Activated CD8-positive, alpha-beta T cell treated with anti-CD3 and anti-CD28 coated beads for 36 hours (primary cell): ENCODE measurements at places on chromosomes 5 and 9. TPM values are rescaled to one million over a fixed set of nuclear protein-coding genes. Genes with fewer than 3 reads are reported as not detected.

Gene KCTD16
- 0.27 TPM for total RNA-seq

Gene ANXA2R
- 10.4 TPM for total RNA-seq

Gene ARHGEF28
- not detected for total RNA-seq

Gene TTC23L
- 0.41 TPM for total RNA-seq

Gene PIP5K1B
- 0.43 TPM for total RNA-seq

Gene PCDHB13
- not detected for total RNA-seq

Gene CXXC5
- 4.3 TPM for total RNA-seq

GRCh38 chr5:21709770-21710169 is 1143.4 kb downstream of the CDH12 start:
- no peak for DNase-seq

DNA sequence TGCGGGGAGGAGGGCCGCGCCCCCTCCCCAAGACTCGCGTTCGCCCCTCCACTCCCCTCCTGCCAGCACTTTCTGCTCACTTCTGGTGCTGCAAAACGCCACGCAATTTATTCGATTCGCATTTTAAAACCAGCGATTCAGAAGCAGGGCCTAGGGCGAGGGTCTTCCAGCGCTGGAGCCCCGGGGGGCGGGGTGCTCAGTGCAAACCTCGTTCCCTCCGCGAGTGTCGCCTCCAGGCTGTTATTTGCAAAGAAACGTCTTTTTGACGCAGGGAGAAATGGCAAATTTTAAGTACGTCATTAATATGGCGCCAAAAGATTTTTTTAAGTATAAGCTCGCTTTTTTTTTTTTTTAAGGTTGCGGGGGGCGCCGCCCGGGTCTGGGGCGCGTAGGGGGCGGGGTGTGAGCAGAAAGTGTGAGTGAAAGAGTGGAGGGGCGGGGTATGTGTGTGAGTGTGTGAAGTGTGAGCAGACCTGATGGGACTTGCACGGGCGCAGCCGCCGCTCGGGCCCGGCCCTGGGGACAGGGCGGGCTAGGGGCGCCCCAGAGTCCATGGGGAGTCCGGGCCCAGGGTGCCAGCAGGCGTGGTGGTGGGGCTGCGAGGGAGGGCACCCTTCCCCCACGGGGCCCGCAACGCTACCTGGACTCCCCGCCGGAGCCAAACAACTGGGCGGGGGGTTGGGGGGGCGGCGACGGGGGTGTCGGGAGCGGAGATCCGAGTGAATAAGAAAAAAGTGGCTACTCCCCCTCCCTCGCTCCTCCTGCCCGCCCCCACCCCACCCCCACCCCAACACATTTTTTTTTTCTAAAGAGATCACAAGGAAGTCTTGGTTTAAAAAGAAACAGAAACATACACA is at the start of gene JADE2:
Gene JADE2 (plus strand): TSS at position 845 of the 857 bp plus-strand sequence. CDS start 10,188 bp downstream, outside the sequence.
- peak; percentile 86 for DNase-seq

DNA sequence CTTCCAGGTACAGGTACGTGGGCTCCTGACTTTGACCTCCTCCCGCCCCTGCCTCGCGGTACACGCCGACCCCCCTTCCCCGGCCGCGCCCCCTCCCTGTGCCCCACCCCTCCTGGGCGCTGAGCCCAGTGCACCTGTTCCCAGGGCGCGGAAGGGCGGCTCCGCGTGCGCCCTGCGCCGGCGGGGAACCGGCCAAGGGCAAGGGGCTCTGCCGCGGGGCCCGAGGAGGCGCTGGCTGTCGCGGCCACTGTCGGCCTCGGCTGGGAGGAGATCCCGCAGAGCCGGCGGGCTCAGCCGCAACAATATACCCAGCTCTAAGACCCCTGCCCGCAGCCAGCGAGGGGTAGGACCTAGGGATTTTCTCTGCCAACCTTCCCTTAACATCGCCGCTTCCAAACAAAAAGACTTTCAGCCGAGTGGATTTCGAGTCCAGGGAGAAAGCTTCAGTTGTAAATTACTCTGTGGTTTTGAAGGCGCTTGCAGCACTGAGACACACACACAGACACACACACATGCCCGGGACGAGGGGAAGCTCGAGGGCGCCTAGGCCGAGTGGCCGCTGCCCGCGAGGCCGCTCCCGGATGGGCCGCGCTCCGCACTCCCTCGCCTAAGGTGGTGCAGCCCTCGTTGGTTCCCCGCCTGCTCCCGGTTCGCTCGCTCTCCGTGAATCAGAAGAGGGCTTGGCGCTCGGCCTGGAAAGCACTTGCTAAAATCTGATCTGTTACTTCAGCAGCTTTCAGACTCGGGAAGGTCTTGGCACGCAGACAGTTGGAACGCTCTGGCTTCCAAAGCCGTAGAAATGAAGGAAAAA is 1.2 kb downstream of the FGF18 start:
- no peak for DNase-seq

DNA sequence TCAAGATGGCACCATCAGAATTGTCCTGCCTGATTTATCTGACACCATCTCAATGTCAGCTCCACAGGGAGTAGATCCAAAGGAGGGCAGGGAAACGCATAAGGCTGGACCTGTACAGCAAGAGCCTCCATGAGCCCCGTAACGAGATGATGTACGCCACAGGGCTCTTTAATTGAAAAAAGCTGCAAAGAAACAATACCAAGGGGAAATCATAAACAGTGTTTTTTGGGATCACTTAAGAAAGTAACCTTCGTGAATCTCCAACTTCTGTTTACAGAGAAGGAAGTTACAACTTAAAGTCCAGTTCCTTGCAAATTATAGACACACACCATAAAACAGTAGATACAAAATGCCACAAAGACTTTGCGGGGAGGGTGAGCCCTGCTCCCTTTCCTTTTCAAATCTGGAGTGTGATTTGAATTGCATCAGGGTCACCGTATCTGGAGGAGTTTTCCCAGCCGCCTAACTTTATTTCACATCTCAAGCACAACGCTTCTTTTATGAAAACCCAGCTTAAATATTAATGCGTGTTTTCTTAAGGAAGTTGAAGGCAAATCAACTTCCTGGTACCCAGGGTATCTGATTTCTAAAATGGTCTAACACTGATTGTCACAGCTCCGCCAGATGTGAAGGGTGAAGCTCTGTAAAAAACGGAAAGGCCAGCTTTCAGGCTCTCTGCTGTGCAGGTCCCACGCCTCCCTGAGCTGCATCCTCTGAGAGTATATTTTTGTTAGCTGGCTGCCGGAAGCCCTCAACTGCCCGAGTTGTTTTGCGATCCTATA is 88.9 kb downstream of the EBF1 start:
- no peak for DNase-seq

DNA sequence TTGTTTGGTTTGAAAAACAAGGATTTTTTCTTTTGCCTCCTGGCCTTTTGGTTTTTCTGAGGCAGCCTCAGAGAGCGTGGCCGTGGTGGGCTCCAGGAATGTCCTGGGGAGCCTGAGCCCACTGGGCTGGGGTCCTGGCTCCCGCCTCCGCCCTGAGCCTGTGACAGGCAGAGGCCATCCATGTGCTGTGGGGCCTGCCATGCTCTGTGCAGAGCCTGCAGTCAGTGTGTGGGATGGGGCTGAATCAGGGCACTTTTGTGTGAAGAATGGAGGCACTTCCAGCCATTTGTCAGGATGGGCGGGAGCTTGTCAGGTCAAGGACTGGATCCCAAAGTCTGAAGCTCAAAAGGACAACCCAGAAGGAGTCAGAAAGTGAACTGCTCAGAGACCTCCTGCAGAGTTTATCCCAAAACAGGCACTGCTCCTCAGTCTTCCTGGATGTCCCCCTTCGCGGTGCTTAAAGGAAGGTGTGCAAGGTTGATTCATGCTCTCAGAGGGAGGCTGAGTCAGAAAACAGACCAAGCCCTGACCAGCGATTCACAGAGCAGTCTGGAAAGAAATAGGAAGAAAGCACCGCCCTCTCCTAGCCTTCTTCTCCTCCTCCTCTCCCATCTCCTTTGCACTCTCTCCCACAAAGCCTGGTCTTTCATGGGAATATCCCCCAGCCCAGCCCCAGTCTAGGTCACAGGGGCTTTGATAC is 53.2 kb downstream of the MVB12B start:
- no peak for DNase-seq

DNA sequence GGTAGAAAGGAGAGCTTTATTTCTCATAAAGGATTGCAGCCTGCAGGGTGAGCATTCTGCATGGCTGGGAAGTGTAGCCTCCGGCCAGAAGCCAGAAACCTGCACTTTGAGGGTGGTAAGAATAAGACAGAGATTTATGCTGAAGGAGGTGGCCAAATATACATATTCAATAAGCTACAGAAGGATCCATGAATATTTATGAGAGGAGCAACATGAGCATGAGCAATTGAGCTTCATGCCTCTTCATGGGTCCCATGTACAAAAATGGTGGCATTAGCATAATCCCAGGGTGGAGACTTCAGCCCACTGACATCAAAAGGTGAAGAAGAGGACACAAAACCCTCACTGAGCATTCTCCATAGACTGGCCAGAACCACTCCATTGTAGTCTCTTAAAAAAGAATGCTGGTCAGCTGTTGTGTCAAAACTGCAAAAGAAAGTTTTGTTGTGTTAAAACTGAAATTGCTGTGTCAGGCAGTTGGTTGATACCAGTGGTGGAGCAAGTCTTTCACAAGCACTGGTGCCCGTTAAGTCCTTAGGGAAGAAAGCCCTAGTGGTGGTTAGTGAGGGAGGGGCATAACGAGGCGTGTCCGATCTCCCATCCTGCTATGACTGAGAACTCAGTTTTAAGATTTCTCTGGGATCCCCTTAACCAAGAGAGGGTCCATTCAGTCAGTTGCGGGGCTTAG is 160.8 kb upstream of the MAP1B start:
- no peak for DNase-seq

DNA sequence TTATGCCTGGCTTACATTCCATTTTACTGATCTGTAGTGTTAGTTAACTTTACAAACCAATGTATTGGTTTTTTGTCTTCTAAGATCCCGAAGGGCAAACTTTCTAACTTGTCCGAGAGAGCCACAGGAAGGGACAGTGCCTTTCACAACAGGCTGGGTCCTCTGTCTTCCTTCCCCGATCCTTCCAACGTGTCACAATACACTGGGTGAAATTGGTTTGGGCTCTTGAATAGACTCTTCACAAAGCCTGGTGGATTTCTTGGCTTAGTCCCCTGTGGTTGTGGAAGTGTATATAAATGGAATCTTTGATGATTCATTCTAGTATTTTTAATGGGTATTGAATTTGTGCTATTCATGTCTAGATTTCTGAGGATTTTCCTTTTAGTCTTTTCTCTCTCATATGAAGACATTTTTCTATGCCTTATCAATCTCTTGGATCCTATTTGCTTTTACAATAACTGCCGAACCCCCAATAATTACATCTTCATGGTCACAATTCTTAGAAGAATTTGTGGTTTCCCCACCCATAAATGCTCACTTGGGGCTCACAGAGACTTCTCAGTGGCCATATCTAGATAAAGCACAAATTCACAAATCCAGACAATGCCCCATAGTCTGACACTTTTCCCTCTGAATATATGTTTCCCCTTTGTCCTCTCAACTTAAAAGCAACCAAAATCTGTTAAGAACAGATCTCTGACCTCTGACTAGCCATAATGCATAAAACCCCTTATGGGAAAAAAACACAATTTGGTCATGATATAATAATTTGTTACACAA is 107.7 kb downstream of the MTRR start:
- DNase-seq: no peak

DNA sequence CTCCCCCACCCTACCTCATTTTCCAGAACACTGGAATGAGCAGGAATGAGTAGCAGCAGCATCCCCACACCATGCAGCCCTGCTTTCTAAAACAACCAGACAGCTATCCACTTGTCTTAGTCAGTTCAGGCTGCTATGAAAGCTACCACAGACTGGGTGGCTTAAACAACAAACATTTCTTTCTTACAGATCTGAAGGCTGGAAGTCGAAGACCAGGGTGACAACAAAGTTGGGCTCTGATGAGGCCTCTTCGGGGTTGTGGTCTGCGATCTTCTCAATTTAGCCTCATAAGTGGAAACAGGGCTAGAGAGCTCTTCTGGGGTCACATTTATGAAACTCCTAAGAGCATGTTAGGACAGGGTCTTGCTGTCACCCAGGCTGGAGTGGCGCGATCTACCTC is 38.9 kb downstream of the LPAR1 start:
- DNase-seq: no peak

GRCh38 chr9:79507801-79508200 is 64.0 kb upstream of the TLE4 start:
- no peak for DNase-seq
